ENCODE measurements at places on chromosomes 12 and 14.
A peak's percentile ranks its signal among the peaks of the same experiment; 100 is the strongest.

DNA sequence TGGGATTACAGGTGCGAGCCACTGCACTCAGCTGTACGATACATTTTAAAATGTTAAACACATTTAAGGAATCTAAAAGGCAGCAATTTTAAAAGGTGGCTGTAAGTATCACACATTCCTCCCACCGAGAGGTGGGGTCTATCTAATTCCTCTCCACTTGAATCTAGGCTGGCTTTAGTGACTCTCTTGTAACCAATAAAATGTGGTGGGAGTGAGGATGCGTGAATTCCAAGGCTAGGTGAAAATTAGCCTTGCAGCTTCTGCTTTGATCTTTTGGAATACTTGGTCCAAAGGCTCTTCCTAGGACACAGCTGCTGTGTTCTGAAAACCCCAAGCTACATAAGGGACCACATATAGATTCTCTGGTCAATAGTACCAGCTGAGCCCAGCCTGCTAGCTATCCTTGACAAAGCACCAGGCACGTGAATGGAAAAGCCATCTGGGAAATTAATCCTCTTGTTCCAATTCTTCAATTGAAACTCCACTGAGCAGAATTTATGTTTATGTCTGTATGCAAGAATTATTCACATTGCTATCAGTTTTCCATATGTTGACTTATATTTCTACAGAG is 8.8 kb upstream of the GPRC5D start:
- DNase-seq, result no peak

- DNase-seq, result no peak
Observed at GRCh38 chr12:673849-674248, 10.6 kb upstream of the NINJ2 start.

GRCh38 chr14:41607966-41608663 is 1.4 kb downstream of the LRFN5 start:
- no peak for DNase-seq

GRCh38 chr14:85822236-85822635 is 292.3 kb downstream of the FLRT2 start:
- no peak for DNase-seq

- DNase-seq, result no peak
Observed at GRCh38 chr14:74563233-74563585, 48.8 kb downstream of the LTBP2 start.

GRCh38 chr14:24241829-24242443 is 487 bp downstream of the TINF2 start:
- peak; percentile 87 for DNase-seq

DNA sequence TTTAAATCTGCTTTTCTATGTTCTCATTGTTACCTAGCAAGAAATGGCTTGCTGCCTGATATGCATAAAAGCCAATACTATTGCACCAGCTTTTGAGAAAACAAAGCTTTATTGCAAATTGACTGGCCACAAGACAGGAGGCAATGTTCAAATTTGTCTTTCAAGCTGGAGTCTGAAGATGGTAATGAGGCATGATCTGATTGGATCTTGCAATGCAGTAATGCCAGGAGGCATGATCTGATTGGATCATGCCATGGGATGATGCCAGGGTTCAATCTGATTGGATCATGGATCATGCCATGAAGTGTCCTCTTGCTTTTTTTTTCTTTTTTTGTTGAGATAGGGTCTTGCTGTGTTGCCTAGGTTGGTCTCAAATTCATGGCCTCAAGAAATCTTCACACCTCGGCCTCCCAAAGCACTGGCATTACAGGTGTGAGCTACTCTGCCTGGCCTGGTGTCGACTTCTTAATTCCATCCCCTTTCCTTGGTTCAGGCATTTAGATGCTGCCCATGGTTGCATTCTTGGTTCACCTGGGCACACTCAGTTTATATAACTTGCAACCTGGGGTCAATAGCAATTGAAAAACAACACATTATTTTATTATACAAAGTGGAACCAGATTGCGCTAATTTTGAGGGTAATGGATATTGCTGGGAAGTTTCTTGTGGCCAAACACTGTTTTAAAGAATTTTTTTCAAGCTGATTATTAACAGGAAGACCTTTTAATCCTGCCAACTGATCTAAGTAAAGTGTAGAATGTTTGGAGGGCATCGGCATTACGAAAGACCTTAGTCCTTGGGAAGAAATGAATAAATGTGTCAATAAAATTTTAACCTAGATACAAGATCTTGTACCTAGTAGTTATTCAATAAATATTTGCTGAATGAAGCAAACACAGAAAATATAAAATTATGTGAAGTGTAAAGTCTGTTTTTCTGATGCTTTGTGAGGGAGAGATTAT is 38.8 kb downstream of the HSD17B6 start:
- DNase-seq, result no peak

DNA sequence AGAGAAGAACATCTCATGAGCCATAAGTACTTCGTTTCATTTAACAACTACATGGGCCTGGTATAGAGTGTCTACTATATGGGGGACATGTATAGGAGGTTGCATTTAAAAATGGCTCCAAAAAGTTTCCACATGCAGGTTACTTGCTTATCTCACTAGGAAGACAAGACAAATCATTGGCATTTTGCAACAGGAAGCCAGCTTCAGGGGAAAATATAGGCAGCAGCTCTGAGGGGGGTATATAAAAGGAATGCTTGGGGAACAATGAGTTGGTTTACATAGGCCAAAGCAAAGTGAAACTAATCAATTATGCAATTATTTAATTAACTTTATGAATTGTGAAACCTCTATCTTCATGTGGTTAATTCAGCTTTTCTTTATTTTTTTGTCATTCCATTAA is 225.3 kb downstream of the KCNH5 start:
- no peak for DNase-seq

GRCh38 chr12:123140676-123141614 is 9.9 kb downstream of the PITPNM2 start:
- DNase-seq, result no peak

DNA sequence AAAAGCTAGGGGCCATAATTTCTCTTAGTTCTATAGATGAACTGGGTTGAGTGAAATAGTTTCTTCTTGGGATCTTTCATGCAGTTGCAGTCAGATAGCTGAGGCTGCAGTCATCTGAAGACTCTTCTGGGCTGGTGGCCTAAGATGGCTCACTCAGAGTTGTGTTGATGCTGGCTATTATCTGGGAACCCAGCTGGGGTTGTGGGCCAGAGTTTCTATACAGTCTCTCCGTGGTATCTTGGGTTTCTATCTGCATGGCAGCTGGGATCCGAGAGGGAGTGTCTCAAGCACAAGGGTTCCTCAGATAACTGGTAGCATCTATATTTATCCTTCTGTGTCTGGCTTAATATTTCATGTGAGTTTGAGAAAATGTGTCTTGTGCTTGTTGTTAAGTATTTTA is 21.1 kb downstream of the AVPR1A start:
- no peak for DNase-seq

GRCh38 chr14:58641509-58641908 is 3.7 kb downstream of the DACT1 start:
- DNase-seq, result no peak

GRCh38 chr14:104775073-104775489 is 20.5 kb downstream of the AKT1 start:
- DNase-seq, result no peak

- DNase-seq, result no peak
Observed at GRCh38 chr12:66144791-66145754, 14.5 kb upstream of the LLPH start.

GRCh38 chr14:61109288-61109687 is 128.2 kb downstream of the SLC38A6 start:
- DNase-seq, result no peak

- DNase-seq, result no peak
Observed at GRCh38 chr12:42473130-42473529, 116.4 kb downstream of the PRICKLE1 start.

DNA sequence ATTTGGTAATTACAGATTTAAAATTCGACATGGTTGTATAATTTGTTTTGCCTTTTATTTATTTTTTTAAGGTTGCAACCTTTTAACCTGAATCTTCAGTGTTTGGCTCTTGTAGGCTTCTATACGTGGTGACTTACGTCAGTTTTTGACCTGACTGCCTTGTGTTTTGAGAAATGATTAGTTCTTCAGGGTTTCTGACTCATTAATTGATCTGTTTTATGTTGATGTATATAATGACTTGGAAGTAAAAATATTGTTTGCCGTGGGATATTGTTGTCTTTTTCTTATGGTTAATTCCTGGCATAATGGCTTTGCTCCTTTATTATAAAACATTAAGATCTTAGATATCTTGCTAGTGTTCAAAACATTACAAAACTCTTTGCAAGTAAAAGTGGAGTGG is 2.5 kb downstream of the RASSF8 start:
- DNase-seq, result no peak

DNA sequence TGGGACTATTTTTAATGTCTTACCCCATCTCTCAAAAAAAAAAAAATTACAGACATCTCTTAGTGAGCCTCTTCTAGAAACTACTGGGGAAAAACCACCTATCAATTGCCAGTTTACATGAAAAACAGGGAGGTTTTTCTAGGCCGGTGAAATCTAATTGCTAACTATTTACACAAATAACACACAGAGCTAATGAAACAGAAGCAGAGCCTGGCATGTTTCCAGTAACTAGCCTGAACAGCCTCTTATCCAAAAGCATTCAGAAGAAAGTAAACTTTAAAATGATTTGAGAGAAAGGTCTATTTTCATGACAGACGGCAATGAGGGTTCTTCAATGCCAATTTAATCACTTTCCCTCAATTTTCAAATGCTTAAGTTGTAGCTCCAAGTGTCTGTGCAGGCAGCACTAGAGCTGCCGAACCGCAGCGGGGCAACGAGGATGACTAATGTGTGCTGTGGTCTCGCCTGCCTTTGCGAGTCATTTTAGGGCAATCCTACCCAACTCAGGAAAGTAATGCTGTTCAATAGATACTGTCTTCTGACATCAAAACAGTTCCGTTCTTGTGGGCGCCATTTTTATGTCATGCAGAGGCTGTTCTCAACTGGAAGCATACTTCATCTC is 84.6 kb downstream of the SETD3 start:
- DNase-seq, result peak; percentile 53

GRCh38 chr14:49971156-49972130 is 78.6 kb downstream of the ARF6 start:
- no peak for DNase-seq

DNA sequence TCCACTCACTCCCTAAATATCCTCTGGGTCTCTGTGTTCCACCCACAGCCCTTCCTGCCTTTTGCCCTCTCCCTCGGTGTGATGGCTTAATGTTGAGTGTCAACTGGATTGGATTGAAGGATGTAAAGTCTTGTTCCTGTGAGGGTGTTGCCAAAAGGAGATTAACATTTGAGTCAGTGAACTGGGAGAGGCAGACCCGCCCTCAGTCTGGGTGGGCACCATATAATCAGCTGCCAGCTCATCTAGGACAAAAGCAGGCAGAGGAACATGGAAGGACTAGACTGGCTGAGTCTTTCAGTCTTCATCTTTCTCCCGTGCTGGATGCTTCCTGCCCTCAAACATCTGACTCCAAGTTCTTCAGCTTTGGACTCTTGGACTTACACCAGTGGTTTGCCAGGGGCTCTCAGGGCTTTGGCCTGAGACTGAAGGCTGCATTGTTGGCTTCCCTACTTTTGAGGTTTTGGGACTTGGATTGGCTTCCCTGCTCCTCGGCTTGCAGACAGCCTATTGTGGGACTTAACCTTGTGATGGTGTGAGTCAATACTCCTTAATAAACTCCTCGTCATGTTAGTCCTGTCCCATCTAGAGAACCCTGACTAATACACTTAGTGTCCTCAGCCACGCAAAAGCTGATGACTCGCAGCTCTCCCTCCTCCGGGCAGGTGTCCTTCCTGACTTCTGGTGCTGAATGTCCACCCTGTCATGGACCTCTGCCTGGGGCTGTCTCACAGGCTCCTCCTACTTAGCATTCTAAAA is 5.9 kb downstream of the DGLUCY start:
- DNase-seq, result no peak

GRCh38 chr14:89348722-89349121 is 68.3 kb downstream of the FOXN3 start:
- no peak for DNase-seq

- DNase-seq, result no peak
Observed at GRCh38 chr12:9760699-9761418, at the start of gene CD69. TSS of gene CD69 (minus strand) at chr12:9760901. CDS start at chr12:9760820, 81 bp downstream.

DNA sequence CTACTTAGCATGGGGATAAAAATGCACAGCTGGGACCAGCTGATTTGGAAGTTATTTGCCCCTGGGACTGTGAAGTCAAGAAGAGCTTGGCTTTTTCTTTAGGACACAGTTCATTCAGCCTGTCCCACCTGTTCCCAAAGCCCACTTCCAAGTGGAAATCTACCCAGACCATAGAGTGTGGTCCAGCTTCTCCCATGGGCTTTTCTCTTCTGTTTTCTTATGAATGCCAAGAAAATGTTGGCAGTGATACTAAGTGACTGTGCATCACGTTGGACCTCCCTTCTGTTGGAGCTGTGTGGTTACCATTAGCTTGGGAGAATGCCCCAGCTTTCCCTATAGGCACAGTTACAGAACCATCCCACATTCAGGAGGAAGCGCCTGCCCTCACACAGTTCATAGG is 89.4 kb downstream of the NT5DC3 start:
- no peak for DNase-seq

DNA sequence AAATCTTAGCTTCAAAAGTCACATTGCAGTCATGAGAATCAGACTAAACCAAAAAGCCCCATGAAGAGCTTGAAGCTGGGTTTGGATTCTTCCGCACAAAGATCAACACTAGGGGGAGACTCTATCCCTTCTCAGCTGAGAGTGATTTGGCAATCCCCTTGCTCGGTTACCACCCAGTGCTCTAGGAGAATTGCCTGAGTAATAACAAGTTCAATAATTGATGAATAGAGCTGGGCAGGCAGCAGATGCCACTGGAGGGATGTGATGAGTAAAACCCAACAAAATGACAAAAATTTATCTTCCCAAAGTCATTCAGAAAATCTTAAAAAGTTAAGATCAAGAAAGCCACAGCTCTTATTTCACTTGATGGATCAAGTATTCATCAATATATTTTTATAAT is 185.6 kb upstream of the ARID2 start:
- DNase-seq, result no peak

DNA sequence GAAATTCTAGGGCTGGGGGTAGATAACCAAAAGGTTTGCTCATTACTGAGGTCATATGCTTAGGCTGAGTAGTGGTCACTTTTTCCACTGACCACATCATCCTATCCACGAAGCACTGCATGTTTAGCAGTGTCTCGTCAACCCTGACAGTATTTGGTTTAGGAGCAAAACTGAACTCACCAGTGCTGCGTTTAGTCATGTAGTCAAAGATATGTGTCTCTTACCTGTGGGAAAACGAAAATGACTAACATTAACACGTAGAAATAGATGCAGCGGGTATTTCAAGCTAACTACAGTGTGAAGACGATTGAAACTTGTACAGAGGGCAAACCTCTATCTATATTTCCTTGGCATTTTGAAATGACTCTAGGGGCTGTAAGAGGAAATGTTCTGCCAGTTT is 34.6 kb downstream of the MTHFD1 start:
- DNase-seq, result no peak

- DNase-seq, result no peak
Observed at GRCh38 chr12:116697716-116698115, 40.2 kb downstream of the SPRING1 start.
